ENCODE measurements at places on chromosomes 12 and 14. TPM values are rescaled to one million over a fixed set of nuclear protein-coding genes. Genes with fewer than 3 reads are reported as not detected.

Gene REP15
- total RNA-seq = 1.0 TPM

Gene TCP11L2
- total RNA-seq = 9.9 TPM

DNA sequence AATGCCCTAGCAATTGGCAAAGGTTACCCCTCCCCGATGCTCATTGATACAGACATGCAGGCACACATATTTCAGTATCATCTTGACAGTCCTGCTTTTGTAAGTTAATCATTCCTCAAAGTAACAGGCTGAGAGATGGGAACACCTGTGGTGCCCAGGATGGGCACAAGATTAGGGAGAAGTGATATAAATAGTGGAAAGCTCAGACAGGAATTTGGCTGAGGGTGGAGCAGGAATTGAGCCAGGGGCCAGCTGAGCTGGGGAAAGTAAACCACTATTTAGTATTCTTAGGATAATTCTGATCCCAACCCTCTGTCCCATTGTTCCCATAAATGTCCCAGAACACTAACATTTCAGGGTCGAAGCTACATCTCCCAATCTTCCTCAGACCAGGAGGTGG is 38.3 kb downstream of the DAO start:
- no peak for DNase-seq

DNA sequence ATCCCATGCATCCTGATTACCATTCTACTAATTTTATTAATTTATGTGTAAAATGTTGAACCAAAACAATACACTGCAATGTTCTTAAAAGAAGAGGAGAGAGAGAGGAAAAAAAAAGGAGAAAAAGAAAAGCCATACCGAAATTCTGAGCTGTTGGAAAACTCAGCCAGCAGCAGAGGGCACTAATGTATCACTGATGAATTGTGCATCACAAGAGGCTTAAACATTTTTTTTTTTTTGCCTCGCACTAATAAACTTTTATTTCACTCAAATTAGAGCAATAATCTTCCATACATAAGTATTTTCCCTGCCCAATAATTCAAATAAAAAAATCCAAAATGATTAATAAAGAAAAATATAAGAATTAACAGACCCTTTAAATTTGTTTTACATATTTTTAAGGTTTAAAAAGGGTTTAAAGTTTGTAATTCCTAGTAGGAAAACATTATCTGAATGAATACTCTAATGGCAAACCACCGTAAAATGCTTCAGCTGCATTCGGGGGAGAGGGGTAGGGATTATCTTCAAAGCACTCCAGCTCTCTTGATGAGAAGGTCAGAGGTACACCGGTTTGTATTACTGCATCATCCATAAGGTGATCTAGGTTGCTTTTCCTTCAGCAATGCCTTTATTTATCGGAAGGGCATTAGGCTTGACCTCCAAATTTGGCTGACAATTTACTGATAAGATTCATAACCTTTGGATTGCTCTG is 41.9 kb downstream of the ATP23 start:
- no peak for DNase-seq

Gene CIROP
- not detected for total RNA-seq

Gene SIX1
- total RNA-seq = not detected

DNA sequence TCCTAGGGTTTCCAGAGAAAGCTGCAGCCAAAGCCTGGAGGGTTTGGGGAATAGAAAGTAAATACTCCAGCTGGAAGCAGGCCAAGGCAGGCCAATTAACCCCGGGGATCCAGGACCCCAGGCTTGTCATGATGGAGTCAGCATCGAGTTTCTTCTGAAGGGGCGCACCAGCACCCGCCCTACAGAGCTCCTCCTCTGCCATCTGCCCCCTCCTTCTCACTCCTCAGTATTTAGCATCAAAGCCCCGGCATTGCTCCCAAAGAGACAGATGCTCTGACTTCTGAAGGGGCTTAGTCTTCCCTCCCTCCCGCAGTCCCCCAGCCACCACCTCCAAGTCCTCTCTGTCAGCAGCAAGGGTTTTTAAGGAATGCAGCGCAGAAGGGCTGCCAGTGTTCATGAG is 285.1 kb upstream of the NOS1 start:
- DNase-seq = no peak

Gene SLC38A4
- 163 TPM for total RNA-seq

Gene PLEKHH1
- total RNA-seq = 4.1 TPM

- DNase-seq = no peak
These were observed 56.0 kb upstream of the DCD start for GRCh38 chr12:54704202-54704601.

GRCh38 chr12:117213295-117213808 is 23.1 kb upstream of the FBXO21 start:
- DNase-seq = no peak

DNA sequence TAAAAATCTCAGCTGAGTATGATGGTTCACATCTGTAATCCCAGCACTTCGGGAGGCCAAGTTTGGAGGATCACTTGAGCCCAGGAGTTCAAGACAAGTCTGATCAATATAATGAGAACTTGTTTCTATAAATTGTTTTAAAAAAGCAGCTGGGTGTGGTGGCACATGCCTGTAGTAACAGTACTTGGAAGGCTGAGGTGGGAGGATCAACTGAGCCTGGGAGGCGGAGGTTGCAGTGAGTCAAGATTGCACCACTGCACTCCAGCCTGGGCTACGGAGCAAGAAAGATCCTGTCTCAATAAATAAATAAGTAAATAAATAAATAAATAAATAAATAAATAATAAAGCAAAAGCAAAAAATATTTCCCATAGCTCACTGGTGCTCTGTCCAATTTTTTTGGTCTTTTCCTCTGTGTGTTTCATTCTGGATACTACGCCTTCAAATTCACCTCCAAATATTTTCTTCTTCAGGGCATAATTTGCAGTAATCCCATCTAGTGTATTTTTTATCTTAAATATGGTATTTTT is 32.7 kb upstream of the SNX6 start:
- DNase-seq = no peak

DNA sequence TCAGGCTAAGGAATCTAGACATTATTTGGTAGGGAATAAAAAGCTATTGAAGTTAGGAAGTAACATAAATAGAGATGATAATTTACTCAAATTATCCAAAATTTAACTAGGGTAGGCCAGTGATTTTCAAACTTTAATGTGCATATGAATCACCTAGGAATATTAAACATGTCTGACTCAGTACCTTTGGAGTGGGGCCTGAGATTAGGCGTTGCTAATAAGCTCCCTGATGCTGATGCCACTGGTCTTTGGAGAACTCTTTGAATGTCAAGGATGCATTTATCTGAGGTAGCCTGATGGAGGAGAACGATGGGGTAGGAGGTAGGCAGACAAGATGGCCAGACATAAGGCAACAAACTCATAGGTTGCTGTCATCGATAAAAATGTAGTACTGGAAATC is 33.2 kb downstream of the EFCAB11 start:
- DNase-seq = no peak

DNA sequence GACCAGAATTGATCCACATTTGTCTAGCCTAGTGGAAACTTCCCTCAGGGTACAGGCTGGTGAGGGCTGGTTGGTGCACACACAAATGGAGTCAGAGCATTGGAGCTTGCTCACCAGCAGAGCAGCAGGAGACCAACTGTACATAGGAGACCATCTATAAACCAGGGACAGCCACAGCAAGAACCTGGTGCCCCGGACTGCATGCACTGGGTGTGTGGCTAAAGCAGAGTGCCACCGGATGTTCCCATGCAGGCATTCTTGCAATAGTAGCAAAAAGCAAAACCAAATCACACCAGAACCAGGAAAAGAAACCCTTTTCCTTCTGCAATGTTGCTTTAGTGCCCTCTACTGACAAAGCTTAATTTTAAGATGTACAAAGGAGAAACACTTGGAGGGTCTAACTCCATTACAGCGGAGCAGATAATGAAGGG is 136.4 kb downstream of the MDGA2 start:
- DNase-seq = no peak

Gene GALNT16
- 1.1 TPM for total RNA-seq

- DNase-seq = no peak
These were observed 20.1 kb upstream of the LDHB start for GRCh38 chr12:21677622-21678277.

Gene RERG
- total RNA-seq = 1.3 TPM

- DNase-seq = no peak
These were observed 11.5 kb downstream of the DUSP16 start for GRCh38 chr12:12551115-12551514.

DNA sequence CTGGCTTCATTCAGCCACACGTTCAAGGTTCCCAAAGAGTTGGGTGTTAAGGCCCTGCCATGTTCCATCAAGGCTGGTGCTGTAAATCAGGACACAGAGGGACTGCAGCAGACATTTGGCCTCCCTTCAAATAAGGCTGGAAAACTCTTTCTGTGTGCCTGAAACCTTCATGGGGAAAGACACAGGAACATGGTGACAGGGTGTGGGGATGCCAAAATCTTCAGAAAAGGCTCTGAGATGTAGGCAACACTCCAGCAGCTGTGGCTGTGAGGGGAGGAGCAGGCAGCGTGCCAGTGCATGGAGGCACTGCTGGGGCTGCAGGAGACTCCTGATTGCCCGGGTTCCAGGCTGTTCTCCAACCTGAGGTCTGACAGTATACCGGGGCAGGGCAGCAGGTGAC is 15.0 kb downstream of the POMT2 start:
- no peak for DNase-seq

GRCh38 chr12:91044586-91044985 is 13.2 kb downstream of the KERA start:
- no peak for DNase-seq

DNA sequence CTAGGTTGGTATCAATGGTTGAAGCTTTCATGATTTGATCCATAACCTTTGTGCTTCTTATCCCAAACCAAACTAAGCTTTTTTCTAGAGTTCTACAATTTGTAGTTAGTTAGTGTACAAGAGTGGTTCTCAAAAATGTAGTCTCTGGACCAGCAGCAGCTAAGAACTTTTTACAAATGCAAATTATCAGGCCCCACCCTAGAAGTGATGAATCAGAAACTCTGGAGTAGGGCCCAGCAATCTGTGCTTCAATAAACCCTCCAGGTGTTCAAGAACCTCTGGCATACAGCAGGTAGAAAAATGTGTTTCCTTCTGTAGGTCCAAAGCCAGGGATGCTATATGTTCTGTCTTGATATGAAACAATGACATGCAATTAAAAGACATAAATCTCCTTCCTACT is 26.1 kb upstream of the ACTR6 start:
- no peak for DNase-seq

DNA sequence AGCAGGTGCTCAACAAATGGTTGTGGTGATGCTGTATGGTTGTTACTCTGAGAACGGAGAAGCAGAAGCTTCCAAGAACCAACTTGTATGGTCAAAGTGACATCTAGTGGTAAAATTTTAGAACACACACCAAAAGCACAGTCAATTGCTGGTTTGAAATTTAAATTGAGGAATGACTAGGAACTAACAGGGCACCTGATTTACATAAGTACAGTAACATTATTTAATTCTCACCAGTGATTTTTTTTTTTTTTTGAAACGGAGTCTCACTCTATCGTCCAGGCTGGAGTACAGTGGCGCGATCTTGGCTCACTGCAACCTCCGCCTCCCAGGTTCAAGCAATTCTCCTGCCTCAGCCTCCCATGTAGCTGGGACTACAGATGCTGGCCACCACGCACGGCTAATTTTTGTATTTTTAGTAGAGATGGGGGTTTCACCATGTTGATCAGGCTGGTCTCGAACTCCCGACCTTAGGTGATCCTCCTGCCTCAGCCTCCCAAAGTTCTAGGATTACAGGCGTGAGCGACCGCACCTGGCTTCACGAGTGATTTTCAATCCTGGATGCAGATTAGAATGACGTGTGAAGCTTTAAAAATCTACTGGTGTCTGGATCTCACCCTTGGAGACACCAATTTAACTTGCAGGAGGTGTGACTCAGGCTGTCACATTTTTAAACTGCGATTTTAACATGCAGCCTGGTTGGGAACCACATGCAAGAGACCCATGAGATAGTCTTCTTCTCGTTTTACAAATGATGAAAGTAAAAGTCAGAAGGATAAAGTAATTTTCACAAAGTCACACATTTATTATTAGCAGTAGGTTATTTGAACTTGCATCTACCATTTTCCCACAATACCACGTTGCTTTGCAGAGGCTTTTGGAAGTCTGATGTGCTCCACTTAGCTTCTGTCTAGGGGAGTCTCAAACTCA is 14.1 kb upstream of the NUMB start:
- no peak for DNase-seq

- peak; percentile 67 for DNase-seq
These were observed 30.7 kb downstream of the P2RX4 start for GRCh38 chr12:121240484-121241101.

DNA sequence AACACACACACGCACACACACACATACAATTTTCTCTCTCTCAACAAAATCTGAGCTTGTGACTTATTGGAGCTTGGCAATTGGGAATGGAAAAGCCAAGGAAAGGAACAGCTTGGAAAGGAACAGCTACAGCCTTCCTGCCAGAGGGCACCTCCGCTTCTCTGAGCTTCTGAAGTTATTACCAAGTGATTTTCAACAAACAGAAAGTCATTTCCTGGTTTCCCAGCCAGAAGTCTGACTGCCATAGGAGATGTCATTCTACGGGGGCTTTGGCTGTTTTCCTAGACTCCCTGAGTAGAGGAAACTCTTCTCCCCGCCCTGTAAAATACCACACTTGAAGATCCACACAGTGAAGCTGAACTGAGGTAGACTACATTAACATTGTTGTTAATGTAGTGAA is 198.3 kb downstream of the CFAP54 start:
- no peak for DNase-seq

- DNase-seq = no peak
These were observed 9.9 kb downstream of the BMAL2 start for GRCh38 chr12:27342536-27342935.

Gene ENDOU
- not detected for total RNA-seq

- DNase-seq = no peak
These were observed 79.9 kb downstream of the NEDD1 start for GRCh38 chr12:96986883-96987523.

- no peak for DNase-seq
These were observed 334.5 kb downstream of the CACNA1C start for GRCh38 chr12:2387103-2387834.

GRCh38 chr14:89767861-89768268 is 186.7 kb downstream of the EFCAB11 start:
- DNase-seq = no peak

GRCh38 chr12:54173066-54173726 is 15.6 kb downstream of the SMUG1 start:
- DNase-seq = no peak

- DNase-seq = no peak
These were observed 373.3 kb downstream of the RGS6 start for GRCh38 chr14:72305561-72305960.

Data from right lobe of liver (tissue), 6 donors.